ENCODE measurements at places on chromosomes 2 and 18.

GRCh38 chr2:14536976-14537375, 95.5 kb upstream of the LRATD1 start:
- no peak for DNase-seq

DNA sequence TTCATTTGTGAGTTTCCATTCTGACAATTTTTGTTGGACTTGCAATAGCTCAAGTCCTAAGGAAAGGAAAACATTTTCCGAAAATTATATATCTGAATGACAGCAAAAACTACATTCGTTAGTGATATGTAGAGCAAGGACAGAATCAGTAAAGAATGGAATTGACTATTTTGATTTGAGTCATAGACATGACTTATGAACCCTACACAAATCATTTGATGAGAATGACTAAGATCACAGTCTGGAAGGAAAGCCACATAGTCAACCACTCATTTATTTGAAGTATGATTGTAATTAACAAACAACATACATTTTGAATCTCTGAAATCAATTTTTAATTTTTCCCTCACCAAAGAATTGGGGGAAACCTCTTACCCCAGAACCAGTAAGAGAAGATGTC, 231.6 kb upstream of the CRIM1 start:
- no peak for DNase-seq

- DNase-seq: no peak
Observed at GRCh38 chr18:8381821-8382459, 227.3 kb upstream of the RAB12 start.

GRCh38 chr2:49162151-49162550, 7.8 kb upstream of the FSHR start:
- no peak for DNase-seq

DNA sequence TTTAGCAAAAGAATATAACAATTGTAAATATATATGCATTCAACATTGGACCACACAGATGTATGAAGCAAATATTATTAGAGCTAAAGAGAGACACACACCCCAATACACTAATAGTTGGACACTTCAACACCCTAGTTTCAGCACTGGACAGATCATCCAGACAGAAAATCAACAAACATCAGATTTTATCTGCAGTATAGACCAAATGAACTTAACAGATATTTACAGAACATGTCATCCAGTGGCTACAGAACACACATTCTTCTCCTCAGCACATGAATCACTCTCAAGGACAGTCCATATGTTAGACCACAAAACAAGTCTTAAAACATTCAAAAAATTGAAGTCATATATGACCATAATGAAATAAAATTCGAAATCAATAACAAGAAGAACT, 22.1 kb upstream of the EVA1A start:
- no peak for DNase-seq
